ENCODE measurements at places on chromosomes 4 and X.

GRCh38 chrX:14829643-14830042 is 43.2 kb downstream of the FANCB start:
- DNase-seq: no peak

- no peak for DNase-seq
Measured at GRCh38 chr4:24810871-24811631, 15.7 kb downstream of the SOD3 start.

GRCh38 chr4:152896811-152897210 is 39.3 kb upstream of the FHDC1 start:
- DNase-seq: no peak

DNA sequence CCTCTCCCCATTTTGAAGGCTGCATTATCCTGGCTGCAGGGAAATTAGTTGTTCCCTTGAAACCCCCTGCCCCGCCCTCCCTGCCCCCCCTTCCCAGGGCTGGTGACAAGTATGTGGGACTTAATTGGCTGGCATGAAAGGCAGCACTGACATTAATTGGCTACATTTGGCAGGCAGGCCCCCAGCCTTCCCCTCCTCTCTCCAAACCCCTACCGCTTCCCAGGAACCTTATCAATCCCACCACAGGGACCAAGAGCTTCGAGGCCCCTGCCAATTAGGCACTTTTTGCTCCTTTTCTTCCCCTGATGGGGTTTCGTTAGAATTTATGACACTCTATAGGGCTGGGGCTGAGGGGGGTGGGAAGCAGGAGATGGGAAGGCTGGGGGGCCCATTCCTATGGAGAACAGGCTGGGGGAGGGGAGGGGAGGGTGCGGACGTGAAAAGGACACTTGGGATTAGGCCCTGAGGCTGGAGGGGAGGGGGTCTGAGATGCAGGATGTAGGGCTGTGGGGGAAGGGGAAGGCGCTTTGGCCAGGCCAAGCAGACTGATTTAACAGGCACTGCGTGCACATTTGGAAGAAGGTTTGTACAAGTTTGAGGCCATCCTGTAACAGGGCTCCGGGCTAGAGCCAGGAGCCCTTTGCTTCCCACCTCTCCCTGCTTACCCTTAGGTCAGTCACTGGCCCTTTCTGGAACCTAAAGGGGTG is 52.2 kb downstream of the EFNB1 start:
- no peak for DNase-seq

DNA sequence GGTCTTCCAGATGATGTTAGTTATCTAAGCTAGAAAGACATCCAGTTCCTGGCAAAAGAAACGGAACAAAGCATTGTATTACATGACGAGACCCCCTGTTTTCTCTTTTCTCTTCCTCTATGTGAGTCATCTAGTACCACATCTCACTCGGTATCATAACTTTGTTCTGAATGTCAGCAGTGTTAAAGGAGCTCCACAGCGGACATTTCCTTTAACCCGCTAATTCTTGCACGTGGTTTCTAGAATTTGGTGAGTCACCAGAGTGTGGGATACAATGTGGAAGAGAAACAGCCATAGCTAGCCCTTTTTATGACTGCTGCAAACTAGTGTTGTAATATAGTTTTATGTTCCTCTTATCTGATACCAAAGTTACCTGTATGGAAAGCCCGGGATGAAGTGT is 243.7 kb downstream of the TENM3 start:
- no peak for DNase-seq

- DNase-seq: no peak
Measured at GRCh38 chrX:69185886-69186285, 20.6 kb upstream of the PJA1 start.

DNA sequence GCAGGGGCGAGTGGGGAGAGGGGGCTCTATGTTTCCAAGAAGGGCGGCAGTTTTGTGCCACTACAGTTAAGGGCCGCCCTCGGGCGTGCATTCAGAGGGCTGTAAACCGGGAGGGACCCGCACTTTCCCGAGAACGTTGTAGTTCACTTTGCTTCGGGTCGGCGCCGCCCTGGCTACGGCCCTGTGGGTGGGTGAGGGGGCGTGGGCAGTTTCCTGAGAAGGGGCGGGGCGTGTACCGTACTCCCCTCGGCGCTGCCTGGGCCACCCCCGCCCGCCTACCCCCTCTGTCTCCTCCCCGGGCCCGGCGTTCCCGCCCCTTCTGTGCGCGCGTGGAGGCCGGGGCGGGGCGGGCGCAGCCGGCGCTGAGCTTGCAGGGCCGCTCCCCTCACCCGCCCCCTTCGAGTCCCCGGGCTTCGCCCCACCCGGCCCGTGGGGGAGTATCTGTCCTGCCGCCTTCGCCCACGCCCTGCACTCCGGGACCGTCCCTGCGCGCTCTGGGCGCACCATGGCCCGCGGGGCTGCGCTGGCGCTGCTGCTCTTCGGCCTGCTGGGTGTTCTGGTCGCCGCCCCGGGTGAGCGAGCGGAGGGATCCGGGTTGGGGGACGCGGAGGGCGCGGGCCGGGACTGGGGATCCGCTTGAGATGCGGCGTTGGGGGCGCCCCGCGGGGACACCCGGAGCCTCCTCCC is at the start of gene CD99:
CD99 (plus strand) TSS at position 440 of the 687 bp plus-strand sequence; CDS start at position 506, 66 bp downstream.
- DNase-seq: peak; percentile 84

DNA sequence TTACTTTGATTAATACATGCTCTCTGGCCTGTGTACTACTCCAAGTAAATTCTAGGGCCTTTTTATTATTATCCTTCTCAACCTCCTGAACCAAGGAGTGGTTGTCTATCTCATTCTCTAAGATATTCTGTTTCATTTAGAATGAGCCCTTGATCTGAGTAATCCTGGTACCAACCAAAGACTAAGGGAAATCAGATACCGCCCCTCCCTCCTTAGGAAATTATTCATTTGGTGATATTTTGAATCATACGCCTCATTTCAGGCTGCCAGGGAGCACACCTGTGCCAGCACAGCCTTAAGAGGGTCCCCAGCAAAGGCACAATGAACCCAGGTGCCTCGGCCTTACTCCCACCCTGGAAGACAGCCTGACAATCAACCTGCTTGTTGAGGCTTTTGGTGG is 73.2 kb upstream of the STARD8 start:
- no peak for DNase-seq

GRCh38 chrX:54248309-54248708 is 65.3 kb upstream of the FAM120C start:
- no peak for DNase-seq

DNA sequence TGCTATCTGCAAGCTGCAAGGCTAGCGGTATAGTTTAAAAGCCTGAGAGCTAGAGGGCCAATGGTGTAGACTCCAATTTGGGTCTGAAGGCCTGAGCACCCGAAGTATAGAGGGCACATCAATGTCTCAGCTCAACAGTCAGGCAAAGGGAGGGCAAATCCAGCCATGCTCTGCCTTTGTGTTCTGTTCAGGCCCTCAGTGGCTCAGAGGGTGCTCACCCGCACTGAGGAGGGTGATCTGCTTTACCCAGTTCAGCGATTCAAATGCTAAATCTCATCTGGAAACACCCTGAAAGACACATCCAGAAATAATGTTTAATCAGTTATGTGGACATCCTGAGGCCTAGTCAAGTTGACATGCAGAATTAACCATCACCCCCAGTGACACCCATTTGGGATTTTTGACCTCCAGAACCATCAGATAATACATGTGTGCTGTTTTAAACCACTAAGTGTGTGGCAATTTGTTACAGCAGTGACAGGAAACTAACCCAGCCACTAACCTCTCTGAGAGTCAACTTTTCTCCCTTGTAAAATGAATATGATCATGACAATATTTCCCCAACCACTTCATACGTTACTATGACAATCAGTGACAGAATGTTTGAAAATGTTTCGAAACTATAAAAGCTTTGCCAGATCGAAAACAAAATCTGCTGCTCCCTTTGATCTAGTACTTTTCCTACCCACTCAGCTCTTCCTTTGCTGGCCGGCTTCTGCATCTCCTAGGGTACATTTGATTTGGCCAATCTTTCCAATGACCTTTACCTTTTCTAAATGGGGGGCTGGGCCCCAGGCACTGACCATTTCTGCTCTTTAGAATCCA is 8.4 kb upstream of the TBL1X start:
- no peak for DNase-seq

DNA sequence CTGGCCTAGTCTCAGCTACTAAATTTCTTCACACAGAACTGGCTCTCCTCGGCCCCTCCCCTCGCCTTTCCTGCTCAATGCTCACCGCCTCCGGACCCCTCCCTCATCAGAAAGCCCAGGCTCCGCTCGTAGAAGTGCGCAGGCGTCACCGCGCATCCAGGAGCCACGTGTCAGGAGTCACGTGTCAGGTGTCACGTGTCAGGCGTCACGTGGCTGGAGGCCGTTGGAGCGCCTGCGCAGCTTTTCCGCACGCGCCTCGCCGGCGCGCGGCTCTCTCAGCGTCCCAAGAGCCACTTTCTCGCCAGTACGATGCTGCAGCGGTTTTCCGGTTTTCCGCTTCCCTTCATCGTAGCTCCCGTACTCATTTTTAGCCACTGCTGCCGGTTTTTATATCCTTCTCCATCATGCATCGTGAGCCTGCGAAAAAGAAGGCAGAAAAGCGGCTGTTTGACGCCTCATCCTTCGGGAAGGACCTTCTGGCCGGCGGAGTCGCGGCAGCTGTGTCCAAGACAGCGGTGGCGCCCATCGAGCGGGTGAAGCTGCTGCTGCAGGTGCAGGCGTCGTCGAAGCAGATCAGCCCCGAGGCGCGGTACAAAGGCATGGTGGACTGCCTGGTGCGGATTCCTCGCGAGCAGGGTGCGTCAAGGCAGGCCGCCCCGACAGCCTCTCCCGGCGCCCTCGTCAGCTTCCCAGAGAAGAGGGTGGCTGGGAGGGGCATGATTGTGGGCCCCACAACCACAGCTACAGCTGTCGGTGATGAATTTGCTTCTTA is at the start of gene SLC25A31:
SLC25A31 (plus strand) TSS at position 259 of the 772 bp plus-strand sequence; CDS start at position 405, 146 bp downstream.
- no peak for DNase-seq

Data from stimulated activated CD4-positive, alpha-beta T cell treated with anti-CD3 and anti-CD28 coated beads, TNF-alpha, amount 100 ng/mL, for 1 hour (primary cell).